ENCODE measurements at places on chromosomes 7 and 10.

DNA sequence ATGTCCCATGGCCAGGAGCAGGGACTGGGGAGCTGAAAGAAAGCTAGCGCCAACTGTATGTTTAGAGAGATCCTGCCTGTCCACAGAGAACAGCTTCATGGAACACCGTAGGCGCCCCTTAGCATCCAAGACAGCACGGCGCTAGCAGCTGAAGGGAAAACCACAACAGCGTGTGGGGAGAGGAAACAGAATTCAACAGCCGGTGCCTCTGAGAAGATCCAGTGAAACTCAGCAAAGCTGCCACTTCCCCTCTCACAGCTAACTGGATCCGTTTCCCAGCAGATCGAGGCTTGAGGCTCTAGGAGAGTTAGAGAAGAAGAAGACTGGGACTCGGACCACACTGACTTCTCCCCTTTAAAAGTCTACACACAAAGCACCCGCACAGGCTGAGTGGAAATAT is 145.0 kb downstream of the MAD1L1 start:
- no peak for DNase-seq

- DNase-seq: no peak
Observed at GRCh38 chr10:78474743-78475142, 441.1 kb downstream of the RPS24 start.

GRCh38 chr10:21953585-21954057 is 49.9 kb downstream of the DNAJC1 start:
- DNase-seq: no peak

DNA sequence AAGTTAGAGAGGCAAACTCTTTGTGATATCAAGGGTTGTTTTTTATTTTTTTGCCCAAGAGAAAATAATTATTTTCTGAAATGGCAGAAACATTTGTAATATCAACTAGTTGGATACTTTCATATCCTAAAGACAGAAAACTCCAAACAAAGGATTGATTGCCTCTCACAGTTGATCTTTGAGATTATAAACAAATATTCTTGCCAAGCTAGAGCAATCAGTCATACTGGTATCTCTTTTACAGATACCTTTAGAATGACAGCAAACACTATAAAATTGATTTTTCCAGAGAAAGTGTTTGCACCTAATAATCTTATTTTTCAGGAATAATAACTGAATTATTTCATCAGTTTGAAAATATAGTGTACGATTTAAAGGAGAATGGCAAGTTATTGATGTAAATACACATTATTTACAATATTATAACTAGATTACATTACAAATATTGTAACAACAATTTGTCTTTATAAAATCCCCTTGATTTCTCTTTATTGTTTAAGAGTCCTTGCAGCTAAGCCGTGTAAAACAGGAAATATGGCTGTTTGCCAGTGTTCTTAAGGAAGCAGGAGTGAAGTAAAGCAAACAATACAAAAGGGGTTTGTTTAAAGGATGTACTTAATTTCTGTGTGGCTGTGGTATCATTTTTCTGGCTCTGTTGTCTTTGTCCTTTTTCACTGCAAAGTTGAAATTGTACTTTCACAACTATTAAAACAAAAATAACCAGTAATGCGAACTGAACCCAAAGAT is 58.4 kb downstream of the MAPK8 start:
- no peak for DNase-seq

DNA sequence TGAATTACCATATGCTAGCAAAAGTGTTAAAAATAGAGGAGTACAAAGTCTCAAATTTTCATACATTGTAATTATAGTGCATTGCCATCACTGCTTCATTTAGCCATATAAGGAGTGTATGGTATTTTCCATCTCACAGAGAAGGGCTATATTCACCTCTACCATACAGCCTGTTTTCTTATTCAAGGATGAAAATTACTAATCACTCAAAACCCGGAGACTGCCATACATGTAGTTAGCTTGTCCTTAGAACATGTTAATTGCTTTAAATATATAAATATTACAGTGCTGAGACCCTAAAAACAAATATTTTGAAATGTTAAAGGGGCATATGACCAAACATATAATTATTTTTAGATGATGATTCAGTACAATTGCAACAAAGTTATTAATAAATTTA is 49.4 kb downstream of the CPEB3 start:
- DNase-seq: no peak

DNA sequence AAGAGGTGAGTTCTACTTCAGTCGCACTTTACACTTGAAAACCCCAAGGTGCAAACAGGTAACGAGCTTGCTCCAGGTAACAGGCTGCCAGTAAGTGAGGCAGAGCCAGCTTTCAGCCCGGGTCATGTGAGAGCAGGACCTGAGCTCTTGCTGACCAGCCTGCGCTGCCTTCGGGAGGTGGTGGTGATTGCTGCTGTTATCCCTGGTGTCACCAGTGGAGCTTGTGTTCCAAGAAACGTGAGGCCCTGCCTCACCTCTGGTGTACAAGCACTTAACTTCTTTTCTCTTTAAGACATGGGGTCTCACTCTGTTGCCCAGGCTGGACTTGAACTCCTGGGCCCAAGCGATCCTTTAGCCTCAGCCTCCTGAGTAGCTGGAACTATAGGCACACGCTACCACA is 265.0 kb downstream of the CELF2 start:
- DNase-seq: no peak

DNA sequence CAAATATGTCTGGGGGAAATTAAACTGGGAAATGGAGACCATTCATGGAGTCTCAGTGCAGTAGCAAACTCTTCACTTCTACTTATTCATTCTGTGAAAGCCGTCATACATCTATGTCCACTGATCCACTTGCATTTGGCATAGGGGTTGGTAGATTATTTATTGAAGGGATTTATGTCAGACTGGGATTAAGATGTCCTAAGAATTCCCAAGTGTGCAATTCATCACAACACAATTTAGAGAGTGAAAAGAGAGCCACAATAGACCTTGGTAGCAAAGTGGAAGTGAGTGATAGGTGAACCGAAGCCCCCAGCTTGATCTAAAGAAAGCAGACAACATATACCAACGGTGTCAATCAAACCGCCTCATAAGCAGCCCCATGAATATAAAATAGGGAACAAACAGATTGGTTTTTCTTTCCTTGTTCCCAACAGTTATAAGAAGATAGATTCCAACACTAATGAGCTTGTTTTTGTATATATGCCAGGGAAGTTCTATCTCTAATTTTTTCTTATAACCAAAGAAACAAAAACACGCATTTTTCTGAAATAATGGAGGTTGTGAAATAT is 234.3 kb downstream of the CACNA2D1 start:
- DNase-seq: no peak

DNA sequence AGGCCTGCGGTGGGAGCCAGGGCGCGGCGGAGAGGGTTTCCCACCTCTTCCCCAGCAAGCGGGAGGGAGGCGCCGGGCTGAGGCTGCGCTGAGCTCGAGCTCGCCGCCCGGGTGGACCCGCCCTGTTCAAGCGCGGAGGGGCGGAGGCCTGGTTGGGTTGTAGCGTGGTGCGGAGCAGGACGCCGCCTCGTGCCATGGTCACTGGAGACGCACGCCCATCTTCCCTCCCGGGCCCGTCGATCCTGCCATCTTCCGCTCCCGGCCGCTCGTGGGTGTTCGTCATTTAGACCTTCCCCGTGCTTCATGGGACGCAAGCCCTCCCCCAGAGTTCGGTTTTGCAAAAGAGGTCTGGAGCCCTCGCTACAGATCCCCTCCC is 9.3 kb upstream of the EN2 start:
- no peak for DNase-seq

- DNase-seq: no peak
Observed at GRCh38 chr10:44908936-44909630, 2.1 kb upstream of the TMEM72 start.

GRCh38 chr10:121590772-121591171 is 7.5 kb downstream of the FGFR2 start:
- DNase-seq: no peak

DNA sequence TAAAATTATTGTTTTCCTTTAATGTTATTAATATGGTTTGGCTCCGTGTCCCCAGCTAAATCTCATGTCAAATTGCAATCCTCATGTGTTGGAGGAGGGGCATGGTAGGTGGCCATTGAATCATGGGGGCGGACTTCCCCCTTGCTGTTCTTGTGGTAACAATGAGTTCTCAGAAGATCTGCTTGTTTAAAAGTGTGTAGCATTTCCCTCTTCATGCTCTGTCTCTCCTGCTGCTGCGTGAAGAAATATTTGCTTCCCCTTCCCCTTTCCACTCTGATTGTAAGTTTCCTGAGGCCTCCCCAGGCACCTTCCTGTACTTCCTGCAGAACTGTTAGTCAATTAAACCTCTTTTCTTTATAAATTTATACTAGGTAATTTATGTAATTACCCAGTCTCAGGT is 27.5 kb downstream of the VIM start:
- no peak for DNase-seq

GRCh38 chr7:33179519-33179918 is 50.2 kb downstream of the BBS9 start:
- DNase-seq: no peak

- DNase-seq: no peak
Observed at GRCh38 chr10:132237871-132238270, 51.1 kb downstream of the DPYSL4 start.

- no peak for DNase-seq
Observed at GRCh38 chr10:17607060-17607459, 10.1 kb downstream of the HACD1 start.

GRCh38 chr10:49761201-49761788 is 828 bp downstream of the OGDHL start:
- DNase-seq: no peak

GRCh38 chr7:70288781-70289456 is 690.6 kb downstream of the AUTS2 start:
- no peak for DNase-seq

DNA sequence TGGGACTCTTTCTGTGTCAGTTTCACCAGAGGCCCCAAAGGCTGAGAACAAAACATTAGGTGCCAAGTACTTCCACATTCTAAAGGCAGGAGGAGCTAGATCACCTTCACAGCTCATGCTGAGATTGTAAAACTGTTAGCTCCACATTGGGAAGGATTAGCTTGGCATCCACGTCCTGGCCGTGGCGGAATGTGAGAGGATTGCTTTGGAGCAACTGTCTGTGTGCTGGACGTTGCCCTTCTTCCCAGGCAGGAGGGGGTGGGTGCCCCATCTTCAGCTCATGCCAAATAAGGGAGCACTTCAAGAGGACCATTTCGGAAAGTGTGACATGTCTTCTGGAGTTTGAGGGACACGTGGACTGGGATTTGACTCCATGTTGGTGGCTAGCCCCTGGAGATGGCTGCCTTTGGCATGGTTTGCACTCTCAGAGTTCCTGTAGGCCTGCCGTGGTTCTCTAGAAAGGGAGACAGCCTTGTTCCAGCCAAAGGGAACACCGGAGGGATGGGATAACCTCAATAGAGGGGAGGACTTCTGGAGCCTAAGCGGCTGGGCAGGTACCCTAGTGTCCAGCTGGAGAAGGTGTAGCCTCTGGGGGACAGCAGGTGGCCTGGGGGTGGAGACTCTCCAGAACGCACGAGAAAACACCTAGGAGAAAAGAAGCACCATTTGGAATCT is 19.9 kb upstream of the FMC1 start:
- DNase-seq: no peak

DNA sequence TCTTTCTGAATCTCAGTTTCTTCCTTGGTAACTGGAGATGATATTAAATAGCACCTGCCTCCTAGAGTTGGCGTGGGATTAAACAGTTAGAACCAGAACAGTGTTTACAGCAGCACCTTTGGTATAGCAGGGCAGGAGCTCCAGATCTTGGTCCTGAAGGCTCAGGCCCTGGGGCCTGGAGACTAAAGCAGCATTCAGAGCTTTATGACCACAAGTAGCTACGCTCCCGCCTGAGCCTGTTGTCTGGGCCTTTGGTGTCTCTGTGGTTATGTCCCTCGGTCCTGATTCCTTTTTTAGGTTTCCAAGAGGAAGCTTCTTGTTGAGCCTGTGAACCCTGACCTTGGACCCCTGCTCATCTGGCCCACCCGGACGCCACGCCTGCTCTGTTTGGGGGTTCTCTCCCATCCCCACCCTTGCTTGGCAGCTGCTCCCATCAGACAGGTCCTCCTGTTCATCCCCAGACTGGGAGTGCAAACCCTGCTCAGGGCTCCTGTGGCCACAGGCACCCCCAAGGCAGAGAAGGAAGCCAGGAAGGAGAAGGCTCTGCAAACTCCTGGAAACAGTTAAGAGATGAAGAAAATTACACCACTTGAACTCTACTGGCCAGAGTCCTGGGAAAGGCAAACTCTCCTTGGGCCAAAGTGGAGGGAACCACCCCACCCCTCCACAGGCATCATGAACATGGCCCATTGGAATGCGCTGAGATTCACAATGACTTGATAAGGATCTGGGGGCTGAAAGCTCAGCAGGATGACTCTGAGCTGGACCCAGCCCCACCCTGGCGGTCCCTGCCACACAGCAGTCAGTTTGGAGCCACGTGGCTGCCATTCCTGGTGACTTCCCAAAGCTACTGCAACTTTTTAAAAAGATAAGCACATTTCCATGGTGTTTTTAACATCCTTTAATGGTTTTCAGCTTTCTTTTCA is 50.1 kb upstream of the TMEM72 start:
- no peak for DNase-seq

GRCh38 chr7:29122081-29122480 is 24.3 kb downstream of the CPVL start:
- DNase-seq: no peak

DNA sequence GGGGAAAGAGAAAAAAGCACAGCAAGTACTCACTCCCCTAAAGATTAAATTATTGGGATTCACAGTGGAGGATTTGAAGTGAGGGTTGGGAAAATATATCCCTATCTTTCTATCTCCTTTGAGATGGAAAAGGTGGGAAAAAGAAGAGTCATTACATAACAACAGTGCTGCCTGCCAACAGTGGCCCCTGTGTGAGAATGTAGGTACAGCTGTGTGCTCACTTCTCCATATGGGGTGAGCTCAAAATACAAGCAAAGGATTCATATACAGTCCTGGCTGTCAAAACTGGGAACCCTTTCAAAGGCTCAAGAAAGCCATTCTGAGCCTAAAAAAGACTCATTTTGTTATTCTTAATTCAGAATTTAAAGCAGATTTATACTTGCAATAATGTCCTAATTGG is 458.5 kb downstream of the GPAM start:
- DNase-seq: no peak

GRCh38 chr10:62456611-62457101 is 82.5 kb downstream of the ZNF365 start:
- DNase-seq: no peak

DNA sequence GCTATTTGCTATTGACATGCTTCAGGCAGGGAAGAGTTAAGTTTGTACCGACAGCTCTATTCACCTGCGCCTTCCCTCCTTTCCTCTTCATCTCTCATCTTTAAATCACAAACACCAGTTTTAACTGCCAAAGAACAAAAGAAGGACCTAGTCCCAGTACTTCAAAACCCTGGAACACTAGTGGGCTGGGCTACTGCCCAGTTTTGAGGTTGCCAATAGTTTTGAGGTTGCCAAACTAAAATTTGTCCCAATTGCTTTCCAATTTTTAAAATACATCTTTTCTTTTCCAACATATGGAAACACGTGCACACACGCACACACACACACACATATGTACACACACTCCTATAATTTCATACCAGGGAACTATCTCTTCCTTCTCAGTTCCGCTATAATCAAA is 130.6 kb upstream of the SLC26A5 start:
- DNase-seq: no peak

GRCh38 chr10:69092959-69093850 is 5.3 kb downstream of the SRGN start:
- DNase-seq: peak; percentile 74

All from activated CD4-positive, alpha-beta T cell treated with anti-CD3 and anti-CD28 coated beads for 24 hours (primary cell).